ENCODE measurements at places on chromosomes 1 and 21. TPM values are rescaled to one million over a fixed set of nuclear protein-coding genes. Genes with fewer than 3 reads are reported as not detected.

GRCh38 chr1:238492271-238492670 lies 601.5 kb upstream of the ZP4 start:
- no peak for DNase-seq

- no peak for DNase-seq
Observed at GRCh38 chr1:26353210-26353859, 595 bp downstream of the CRYBG2 start.

DNA sequence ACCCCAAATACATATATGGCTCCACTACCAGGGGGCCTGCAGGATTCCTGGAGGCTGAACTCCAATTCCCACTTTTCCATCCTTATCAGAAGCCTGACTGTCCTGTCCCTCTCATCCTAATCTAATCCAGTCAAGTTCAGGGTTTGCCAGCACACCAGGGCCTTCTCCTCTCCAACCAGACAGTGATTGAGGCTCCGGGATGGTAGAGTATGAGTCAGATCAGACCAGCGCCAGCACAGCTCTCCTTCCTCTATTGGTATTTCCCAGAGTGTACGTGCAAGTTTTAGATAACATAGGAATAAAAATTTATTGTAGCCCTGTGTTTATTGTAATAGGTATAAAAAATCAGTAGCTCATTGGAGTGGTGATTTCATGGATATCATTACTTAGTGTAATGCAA lies 24.5 kb upstream of the RCSD1 start:
- DNase-seq = no peak

- no peak for DNase-seq
Observed at GRCh38 chr1:66626261-66626660, 92.3 kb downstream of the SGIP1 start.

Gene MIGA1
- 19.3 TPM for total RNA-seq

Gene TMIGD3
- 11.4 TPM for total RNA-seq
